Stimulated activated CD4-positive, alpha-beta T cell treated with anti-CD3 and anti-CD28 coated beads, Interleukin-2, amount 100 ng/mL, for 4 hours (primary cell): ENCODE measurements at places on chromosomes 3 and 15.

DNA sequence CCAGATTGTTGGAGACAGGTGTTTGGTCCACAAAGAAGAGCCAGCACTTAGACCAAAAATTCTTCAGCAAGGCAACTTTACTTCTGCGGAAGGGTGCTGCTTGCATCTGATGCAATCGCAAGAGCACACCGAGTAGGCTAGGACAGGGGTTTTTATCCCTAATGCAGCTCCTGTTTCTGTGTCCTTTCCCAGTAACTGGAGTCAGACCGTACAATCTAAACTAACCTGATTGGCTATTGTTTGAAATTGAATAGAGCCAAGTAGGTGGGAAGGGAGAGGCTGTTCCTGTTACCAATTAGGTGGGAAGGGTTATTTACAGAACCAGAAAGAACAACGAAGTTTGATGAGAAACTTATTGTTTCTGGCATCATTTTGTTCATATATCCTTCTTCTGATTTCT lies 77.6 kb downstream of the CHCHD4 start:
- DNase-seq: no peak

GRCh38 chr3:58164906-58165821 lies 45.6 kb downstream of the DNASE1L3 start:
- DNase-seq: no peak

DNA sequence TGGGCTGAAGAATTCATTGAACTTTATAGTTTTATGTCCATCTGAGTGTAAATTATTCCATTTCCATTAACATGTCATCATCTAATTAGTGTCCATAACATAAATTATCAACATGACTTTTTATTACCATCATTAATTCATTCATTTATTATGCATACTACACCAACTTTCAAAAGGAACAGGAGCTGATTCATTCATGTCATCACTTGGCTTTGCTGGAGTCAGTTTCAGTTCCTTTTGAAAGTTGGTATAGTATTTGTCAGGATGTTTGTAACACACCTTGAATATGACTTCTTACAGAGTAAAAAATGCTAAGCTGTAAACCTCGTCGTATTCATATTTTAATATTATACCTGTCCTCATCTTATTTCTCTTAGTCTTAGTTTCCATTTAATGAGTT lies 298.0 kb upstream of the RBMS3 start:
- DNase-seq: no peak

GRCh38 chr3:172194702-172195406 lies 155.5 kb downstream of the FNDC3B start:
- no peak for DNase-seq

DNA sequence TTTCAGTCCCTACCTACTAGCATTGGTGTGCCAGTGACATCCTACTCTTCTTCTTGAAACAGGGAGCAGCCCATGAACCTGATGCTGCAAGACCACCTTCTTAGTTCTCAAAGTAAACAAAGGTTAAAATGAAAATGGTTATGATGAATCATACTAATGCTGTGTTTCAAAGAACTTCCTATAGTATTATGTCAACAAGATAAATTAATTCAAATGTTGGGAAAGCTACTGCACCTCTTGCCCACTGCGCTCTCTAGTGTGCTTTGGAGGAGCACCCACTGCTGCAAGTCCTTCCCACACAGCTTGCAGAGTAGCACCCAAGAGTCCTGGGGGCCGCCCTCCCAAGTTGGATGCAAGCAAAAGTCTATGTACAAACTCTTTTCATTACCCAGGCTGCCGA lies 81.1 kb downstream of the CD200R1L start:
- DNase-seq: no peak

DNA sequence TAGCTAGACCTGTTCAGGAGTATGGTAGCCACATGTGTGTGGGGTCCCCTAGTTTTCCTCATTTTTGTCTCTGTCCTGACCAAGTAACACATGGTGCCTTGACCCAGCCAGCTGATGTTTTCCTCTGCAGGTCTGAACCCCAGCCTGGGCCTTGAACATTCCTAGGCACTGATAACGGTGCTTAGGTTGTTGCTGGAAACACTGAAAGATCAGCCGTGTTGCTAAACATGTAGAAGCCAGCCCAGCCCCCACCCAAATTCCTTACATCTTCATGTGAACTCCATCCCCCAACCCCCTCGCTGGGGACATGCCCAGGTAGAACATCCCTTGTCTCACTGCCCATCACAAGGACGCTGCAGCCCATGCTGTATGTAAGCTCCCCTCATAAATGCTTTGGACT lies 18.7 kb downstream of the RTP3 start:
- no peak for DNase-seq

DNA sequence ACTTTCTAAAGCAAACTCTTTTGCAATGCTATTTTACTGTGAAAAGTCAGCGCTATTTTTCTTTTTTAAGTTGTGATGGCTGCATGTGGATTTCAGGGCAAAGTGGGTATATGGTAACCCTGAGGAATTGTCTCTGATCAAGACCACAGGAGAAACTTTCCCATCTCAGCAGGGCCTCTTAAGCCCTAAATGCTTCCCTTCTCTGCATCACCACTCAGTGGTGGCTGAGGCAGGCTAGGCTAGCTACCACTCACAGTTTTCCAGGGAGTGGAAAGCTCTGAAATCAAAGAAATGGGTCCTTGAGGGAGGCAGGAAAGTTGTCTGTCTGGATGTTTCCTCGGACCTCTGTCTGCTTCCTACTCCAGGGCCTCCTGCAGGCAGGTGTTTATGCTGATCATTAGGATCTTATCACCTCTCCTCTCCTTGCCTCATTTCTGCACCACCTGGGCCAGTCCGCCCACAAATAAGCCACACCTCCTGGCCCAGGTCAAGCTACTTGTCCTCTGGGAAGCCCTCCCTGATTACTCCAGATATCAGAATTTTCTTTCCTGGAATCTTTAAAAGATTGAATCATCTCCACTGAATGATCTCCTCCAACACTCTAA lies 37.0 kb downstream of the CEMIP start:
- no peak for DNase-seq

- no peak for DNase-seq
Measured at GRCh38 chr3:129623447-129624118, 17.1 kb upstream of the PLXND1 start.

GRCh38 chr15:52787123-52787503 lies 3.0 kb downstream of the ONECUT1 start:
- no peak for DNase-seq

GRCh38 chr3:48571938-48572337 lies 8.4 kb upstream of the UCN2 start:
- DNase-seq: no peak

DNA sequence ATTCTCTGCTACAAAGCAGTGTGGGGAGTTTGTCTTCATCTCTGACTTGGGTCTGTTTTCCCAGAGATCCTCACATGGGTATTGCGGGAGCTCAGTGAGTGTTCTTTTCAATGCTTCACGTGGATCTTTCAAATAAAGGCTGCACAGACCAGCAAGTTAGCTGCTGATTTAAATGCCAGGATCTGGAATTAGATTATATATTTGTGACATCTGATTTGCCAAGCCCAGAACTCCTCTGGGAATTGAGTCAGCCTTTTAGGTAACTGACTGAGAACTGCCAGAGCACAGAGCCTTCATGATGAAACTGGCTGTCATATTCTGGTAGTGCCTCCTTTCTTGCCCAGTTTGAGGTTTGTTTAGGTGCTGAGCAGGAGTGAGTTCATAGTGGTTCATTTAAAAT lies 14.7 kb downstream of the EDEM1 start:
- no peak for DNase-seq

DNA sequence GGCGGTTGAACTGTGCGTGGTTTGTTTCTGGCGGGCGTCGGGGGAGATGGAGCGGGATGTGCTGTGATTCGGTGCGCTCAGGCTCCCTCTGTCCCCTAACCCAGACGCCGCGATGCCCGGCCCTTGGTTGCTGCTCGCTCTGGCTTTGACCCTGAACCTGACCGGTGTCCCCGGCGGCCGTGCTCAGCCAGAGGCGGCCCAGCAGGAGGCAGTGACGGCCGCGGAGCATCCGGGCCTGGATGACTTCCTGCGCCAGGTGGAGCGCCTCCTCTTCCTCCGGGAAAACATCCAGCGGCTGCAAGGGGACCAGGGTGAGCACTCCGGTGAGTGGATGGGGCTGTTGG lies 1.2 kb downstream of the TRH start:
- no peak for DNase-seq

- no peak for DNase-seq
Measured at GRCh38 chr3:68467465-68467864, 464.9 kb downstream of the TAFA4 start.

DNA sequence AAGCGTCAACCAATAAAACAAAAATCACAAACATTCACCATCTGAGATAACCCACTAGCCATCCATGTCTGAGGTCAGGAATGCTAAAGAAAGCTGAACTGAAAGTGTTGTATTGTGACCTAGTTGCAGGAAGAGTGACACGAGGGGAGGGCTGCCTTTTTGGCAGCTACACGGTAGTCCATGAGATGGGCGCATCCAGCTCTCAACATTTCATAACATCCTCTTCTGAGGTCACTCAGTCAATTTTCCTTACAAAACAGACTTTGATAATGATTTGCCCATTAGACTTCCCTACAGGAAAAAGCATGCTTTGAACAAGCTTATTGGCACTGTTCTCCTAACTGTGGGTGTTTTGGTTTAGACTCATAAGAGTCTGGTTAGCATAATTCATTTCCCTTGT lies 15.4 kb upstream of the SHF start:
- no peak for DNase-seq
